ENCODE measurements at places on chromosomes 3 and 15.

GRCh38 chr15:51076524-51077220 lies 18.0 kb downstream of the TNFAIP8L3 start:
- no peak for DNase-seq

GRCh38 chr3:136818191-136818768 lies 646 bp upstream of the SLC35G2 start:
- peak; percentile 76 for DNase-seq

- peak; percentile 31 for DNase-seq
Measured at GRCh38 chr15:40746916-40747418, 8.1 kb downstream of the RMDN3 start.

DNA sequence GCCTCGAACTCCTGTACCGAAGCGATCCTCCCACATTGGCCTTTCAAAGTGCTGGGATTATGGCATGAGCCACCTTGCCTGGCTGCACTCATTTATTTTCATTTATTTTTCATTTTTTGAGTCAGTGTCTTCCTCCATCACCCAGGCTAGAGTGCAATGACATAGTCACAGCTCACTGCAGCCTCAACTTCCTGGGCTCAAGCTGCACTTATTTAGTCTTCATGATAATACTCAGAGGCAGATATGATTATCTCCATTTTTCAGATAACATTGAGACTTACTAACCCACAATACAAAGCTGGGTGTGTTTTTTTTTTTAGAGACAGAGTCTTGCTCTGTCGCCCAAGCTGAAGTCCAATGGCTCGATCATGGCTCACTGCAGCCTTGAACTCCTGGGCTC lies 10.0 kb downstream of the PRKCI start:
- DNase-seq = no peak

DNA sequence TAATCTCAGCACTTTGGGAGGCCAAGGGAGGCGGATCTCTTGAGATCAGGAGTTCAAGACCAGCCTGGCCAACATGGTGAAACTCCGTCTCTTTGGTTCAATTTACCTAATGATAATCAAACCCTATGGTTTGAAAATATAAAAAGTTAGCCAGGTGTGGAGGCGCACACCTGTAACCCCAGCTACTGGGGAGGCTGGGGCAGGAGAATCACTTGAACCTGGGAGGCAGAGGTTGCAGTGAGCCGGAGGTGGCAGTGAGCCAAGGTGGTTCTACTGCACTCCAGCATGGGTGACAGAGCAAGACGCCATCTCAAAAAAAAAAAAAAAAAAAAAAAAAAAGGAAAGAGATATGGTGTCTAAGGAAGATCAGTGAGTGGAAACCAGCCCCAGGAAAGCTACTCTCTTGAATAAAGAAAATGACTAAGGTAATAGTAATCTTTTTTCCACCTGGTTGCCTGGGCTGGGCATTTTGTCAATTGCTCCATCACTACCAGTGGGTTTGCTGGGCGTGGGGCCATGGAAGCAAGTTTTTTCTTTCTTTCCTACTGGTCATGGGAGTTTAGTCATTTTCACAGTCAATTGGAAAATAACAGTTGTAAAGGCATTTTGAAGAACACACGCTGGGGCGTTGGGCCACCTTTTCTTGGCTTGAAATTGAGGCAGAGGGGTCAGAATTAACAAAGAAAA lies 387.6 kb upstream of the RGMA start:
- DNase-seq = no peak

DNA sequence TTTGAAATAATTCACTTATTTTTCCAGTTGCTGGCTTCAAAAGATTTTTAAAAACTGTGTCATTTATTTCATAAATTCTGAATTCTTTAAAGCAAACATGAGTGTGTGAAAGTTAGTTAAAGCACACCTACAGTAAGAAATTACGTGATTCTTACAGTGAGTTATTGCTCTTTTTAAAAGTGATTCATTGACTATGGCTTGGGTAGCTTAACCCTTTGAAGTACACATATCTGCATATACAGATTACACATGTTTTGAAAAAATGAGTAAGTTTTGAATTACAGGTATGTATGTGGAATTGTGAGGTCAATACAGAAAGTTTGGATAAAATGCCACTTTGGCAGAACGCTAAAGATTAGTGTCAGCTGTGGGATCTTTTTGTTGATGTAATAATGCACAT lies 64.5 kb upstream of the MBNL1 start:
- no peak for DNase-seq

Measured in SK-N-SH (cell line).